ENCODE measurements at places on chromosomes 5 and 9.

DNA sequence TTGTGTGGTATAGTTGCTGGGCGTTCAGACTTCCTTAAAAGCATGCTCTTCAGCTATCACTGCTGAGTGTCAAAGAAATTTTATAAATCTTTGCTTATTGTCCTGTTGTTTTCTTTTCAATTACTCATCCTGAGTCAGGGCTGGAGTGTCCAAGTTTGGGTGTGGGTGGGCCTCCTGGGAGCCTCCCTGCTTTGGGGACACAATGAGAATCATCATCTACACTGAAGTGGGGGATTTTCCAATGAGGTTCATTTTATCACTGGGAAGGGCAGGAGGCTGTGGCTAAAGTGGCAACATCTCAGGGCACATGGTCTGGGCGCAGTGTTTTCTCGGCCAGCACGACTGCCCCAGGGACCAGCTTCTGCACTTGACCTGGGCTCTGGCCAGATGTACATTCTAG is 19.5 kb downstream of the GFPT2 start:
- no peak for DNase-seq

- no peak for DNase-seq
Observed at GRCh38 chr5:95237324-95237723, 47.6 kb downstream of the MCTP1 start.

GRCh38 chr5:96229188-96229587 is 203.9 kb downstream of the PCSK1 start:
- no peak for DNase-seq

GRCh38 chr5:447501-447900 is 4.5 kb downstream of the EXOC3 start:
- DNase-seq, result no peak

GRCh38 chr9:114433720-114434255 is 46.0 kb upstream of the AKNA start:
- DNase-seq, result no peak

GRCh38 chr5:157172403-157172802 is 6.3 kb upstream of the GARIN3 start:
- DNase-seq, result peak; percentile 40

DNA sequence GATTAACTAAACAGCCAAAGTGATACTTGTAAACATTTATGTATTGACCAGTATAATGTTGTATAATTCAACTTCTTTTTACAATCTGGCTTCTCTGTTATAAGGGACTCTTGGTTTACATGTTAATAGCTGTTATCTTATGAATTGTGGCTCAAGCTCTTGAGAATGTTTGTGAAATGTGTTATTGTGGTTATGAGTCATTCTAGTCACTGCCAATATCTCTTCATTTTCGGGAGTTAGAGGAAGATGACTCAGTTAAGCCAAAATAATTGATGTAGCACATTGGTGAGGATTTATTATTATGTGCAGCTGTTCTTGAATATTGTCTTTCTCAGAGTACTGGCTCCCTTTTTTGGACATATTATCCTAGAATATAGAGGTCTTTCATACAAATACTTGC is 655.2 kb upstream of the RIOK2 start:
- DNase-seq, result no peak

- no peak for DNase-seq
Observed at GRCh38 chr9:99978221-99978620, 71.8 kb downstream of the STX17 start.

DNA sequence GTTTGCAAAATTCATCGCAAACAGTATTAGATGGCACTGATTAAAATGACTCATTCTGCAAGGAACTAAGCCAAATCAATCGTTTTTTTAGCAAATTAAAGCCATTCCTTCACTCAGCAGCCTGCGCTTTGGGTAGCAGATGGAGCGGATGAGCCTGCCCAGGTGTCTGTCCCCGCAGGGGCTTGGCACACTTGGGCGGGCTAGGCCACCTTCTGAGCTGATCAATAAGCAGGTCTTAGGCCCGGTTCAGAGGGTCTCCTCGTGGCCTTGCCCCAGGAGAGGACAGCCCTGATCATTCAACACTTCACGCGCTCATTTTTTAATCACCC is 78.0 kb upstream of the FCN1 start:
- no peak for DNase-seq

- no peak for DNase-seq
Observed at GRCh38 chr9:133569121-133569785, 34.7 kb downstream of the ADAMTSL2 start.

- no peak for DNase-seq
Observed at GRCh38 chr5:137735555-137736284, at the start of gene KLHL3. Gene KLHL3 (minus strand): TSS chr5:137736089. CDS start chr5:137735646, 443 bp downstream.

GRCh38 chr5:45694255-45694814 is 1.8 kb downstream of the HCN1 start:
- no peak for DNase-seq

- DNase-seq, result no peak
Observed at GRCh38 chr5:108093186-108093585, 288.7 kb downstream of the FBXL17 start.

- no peak for DNase-seq
Observed at GRCh38 chr9:108639696-108640095, 216.1 kb downstream of the ACTL7B start.

- no peak for DNase-seq
Observed at GRCh38 chr5:150066901-150067396, 19.4 kb downstream of the CSF1R start.

All from activated T-helper 1 cell treated with Interleukin-2 at 50 U/mL for 16 hours (primary cell).